Fibroblast of skin of right biceps (primary cell): ENCODE measurements at places on chromosomes 6 and 20.

DNA sequence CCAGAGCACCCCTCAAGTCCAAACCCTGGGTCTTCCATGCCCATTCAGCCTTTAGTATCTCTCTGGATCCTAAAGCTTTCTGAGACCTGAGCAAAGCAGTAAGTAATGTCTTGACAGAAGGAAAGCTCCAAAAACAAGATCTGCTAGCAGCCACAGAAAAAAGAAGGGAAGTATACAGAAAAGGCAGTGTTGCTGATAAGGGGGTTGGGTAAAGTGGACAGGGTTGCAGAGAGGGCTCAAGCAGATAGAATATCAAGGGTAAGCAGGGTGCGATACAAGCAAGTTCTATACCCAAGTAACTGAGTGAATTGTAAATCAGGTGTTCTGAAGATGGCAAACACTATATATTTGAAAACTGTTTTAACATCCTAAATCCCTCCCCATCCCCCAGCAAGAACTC, 113.4 kb upstream of the CARMIL1 start:
- DNase-seq, result no peak

DNA sequence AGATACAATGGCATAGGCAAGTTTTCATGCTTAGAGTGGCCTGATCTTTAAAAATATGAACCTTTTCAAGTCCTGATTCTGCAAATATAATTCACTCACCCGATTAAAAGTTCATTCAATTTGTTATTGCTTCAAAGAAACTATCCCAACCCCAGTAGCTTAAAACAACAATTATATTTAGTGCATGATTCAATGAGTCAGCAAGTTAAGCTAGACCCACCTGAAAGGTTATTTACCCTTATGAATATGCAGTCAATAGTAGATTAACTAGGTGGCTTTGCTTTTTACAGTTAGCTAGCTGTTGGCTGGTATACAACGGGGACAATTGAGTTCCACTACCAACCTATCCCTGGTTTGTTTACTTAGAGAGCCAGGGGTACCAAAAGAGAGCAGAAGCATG, 95.6 kb upstream of the ANKEF1 start:
- DNase-seq, result no peak

DNA sequence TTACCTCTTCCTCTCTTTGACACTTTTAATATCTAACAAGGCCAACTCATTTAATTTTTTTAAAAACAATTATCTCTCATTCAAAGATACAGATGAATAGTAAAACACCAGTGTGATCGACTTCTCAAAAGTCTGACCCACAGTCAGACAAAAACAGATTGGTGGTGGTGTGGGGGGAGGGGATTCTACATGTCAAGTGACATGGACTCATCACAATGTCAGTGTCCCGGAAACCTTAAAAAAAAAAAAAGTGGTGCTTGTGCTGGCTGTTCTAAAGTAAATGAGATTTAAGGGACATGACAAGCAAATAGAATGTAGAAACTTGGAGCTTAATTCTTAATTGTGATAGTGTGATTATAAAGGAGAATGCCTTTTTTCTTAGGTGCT, 16.3 kb upstream of the RFPL4B start:
- no peak for DNase-seq

DNA sequence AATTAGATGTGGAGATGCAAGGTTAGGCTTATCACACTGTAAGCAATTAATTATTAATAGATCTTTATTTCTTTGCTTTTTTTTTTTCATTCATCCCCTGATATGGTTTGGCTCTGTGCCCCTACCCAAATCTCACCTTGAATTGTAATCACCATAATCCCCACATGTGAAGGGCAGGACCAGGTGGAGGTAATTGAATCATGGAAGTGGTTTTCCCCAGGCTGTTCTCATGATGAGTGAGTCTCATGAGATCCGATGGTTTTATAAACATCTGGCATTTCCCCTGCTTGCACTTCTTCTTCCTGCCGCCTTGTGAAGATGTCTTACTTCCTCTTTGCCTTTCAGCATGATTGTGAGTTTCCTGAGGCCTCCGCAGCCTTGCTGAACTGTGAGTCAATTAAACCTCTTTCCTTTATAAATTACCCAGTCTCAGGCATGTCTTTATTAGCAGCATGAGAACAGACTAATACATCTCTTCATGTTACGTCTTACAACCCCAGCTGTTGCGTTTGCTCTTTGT, 333.8 kb downstream of the CDH26 start:
- DNase-seq, result no peak

DNA sequence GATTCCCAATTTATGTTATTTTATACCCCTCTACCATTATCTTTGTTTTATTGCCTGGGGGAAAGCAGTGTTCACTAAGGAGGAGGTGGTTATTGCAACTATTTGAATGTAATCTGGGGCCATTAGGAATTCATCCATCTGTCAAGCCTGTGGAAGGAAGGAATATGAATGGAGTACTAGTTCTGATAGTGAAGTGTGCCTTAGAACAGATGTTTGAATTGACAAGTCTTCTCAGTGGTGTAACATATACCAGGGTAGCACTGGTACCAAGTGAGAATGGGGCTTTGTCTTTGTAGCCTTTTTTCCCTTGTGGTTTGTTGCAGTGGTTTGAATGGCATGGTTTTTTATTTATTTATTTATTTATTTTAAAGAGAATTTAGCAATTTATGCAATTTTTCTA, 27.9 kb upstream of the HDAC2 start:
- DNase-seq, result no peak

- DNase-seq, result peak; percentile 84
These were observed at the start of gene SNTA1 for GRCh38 chr20:33443512-33444239. Gene SNTA1, minus strand, starts transcription at chr20:33443763. Its CDS starts 143 bp downstream, at chr20:33443620.

DNA sequence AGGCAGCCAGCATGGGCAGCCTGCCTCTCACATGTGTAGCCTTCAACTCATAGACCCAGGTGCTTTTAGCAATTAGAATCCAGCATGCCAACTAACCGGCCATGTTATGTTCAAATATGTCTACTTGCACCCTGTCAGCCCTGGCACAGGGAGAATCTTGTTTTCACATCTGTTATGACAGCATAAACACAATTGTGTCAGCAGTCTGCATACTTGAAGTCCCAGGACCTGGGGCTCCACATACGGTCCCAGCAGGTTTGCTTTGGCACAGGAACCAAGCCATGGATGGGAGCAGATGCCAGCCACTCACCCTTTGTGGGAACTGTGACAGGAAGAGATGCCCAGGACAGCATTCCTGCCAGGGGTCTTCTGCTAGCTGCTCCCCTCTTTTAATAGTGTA, 67.2 kb upstream of the SYNDIG1 start:
- no peak for DNase-seq

DNA sequence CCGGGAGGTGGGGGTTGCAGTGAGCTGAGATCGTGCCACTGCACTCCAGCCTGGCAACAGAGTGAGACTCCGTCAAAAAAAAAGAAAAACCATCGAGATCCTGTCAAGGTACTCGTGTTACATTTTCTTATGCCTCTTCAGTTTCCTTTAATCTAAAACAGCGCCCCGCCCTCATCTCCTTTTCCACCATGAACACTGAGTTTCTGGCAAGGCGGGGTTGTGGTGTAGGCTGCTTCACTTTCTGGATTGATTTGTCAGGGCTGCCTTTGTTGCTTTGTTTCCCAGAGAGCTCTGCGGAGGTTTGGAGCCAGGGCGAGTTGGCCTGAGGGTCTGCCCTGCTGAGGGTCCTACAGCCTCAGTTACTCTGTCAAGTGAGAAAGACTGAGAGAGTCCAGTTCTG, 8.9 kb downstream of the ITPR3 start:
- no peak for DNase-seq

- no peak for DNase-seq
These were observed 100.3 kb upstream of the MPC1 start for GRCh38 chr6:166483026-166483425.

DNA sequence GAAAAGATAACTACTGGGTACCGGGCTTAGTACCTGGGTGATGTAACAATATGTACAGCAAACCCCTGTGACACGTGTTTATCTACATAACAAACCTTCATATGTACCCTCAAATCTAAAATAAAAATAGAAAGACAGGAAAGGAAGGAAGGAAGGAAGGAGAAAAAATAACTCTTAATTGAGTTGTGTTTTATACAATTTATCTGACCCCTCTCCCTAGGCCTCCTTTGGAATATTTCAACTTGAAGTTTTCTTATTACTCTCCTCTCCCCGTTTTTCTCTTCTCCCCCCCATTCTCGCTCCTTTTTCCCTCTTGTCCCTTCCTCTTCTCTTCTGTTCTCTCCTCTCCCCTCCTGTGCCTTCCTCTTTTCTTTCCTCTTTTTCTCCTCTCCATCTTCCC, 156.1 kb downstream of the F13A1 start:
- DNase-seq, result no peak

- DNase-seq, result no peak
These were observed 1.4 kb downstream of the SPO11 start for GRCh38 chr20:57330998-57331397.

DNA sequence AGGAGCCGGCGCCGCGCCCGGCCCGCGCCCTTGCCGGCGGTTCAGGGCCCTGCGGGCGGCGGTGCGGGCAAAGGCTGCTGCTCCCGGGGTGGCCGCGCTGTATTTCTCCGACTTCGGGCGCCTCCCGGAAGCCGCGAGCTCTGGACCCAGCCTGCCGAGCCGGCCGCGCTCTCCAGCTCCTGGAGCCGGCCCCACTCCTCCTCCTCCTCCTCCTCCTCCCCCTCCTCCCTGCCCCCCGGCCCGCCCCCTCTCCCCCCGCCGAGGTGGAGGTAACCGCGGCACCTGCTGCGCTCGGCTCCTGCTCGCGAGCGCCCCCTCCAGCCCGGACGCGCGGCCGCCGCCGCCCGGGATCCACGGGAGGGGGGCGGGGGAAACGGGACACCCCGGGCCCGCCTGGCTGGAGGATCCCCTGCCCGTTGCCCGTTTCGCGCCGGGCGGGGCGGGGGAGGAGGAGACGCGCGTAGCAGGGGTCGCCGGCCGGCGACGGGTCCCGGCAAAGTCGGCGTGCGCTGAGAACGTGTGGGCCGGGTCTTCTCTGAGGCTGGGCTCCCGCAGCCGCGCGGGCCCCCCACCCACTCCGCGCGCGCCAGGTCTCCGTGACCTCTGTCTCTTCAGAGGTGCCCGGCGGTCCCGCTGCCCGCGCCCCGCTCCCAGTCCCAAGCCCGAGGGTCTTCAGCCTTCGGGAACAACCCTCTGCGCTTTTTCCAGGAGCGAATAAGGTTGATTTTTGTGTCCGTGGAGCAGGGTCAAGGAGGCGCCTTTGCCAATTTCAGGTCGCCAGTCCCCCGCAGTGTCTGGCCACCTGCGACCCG, at the start of gene SLC22A23:
TSS of gene SLC22A23 (minus strand) at position 153 of the 812 bp plus-strand sequence. CDS start 491 bp downstream, outside the sequence.
- peak; percentile 38 for DNase-seq

- peak; percentile 54 for DNase-seq
These were observed 25.2 kb downstream of the SNPH start for GRCh38 chr20:1291191-1291741.

DNA sequence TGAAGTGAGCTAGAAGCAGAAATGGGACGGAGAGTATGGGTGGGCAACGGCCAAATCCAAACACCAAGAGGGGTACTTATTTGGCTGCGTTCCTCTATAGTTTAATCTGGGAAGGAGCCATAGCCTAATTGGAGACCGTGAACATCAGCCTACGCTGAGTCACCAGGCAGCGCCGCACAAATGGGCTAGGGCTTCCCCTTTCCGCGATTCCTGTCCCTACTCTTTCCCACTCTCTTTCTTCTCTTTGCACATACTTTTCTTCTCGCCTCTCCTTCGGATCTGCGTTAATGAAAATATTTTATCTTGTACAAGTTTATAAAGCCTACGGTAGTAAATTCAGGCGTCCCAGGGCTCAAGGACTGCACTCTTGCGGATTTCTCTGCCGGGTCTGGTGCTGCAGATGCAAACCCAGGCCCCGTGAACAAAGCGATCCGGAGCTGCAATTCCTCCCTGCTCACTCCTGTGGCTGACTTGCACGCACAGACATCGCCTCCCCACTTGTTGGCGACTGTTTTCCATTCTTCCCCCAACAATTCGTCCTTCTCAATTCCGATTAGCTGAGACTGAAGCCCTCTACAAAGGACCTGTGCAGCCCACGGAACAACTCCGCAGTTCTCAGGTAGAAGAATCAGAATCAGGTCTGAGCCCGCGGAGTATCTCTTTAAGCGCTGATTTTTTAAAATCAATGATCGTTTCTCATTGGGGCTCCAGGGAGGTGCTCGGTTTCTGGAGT, 4.2 kb upstream of the TBX18 start:
- peak; percentile 58 for DNase-seq

- peak; percentile 55 for DNase-seq
These were observed 143.1 kb downstream of the ADGRG6 start for GRCh38 chr6:142444881-142445301.

- peak; percentile 69 for DNase-seq
These were observed at the start of gene GTSF1L for GRCh38 chr20:43726811-43727338. Gene GTSF1L, minus strand, starts transcription at chr20:43727002. Its CDS starts 308 bp downstream, at chr20:43726694.

- DNase-seq, result peak; percentile 20
These were observed 308.2 kb upstream of the SGK1 start for GRCh38 chr6:134626086-134626485.

DNA sequence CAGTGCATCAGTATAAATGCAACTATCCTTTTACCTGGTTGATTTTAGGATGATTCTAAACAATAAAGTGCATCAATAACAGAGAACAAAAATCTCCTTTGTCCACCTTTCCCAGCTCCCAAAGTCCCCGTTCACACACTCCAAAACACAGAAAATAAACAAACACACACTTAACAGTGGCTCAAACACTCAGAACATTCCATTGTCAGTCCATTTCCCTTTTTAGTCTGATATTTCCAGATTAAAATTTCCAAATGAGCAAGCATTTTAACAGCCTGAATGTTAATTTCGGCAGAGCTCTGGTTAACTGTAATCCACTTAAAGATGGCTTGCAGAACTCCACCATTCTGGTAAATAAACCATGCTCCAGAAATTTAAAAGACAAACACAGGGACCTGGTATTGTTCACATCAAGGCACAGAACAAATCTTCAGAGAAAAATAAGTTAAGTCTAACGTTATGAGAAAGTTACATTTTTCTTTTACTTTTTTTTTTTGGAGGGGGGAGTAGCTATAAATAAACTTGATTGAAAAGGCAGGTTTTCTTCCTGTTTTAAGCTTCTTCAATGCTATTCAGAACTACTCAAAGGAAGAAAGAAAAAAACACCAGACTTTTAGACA, 100.8 kb downstream of the DST start:
- DNase-seq, result no peak

DNA sequence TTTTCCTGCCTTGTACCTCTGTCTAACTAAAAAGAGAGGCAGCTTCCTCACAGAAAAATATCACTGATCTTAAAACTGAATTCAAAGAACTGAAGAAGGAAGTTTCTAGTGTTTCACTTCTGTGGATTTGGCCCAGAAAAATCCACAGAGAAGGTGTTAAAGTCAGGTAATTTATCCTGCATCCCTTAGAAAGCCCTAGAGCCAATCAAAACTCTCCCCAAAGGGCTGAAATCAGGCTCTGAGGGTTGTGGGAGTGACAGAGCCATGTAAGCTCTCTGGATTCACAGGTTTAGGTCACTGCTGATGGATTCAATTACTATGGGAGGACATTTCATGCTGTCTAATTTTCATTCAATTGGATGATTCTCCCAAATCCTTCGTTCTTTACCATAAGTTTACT, 152.3 kb downstream of the OR2B2 start:
- DNase-seq, result no peak
